T-helper 17 cell (primary cell): ENCODE measurements at places on chromosomes 6 and 20.
A peak's percentile ranks its signal among the peaks of the same experiment; 100 is the strongest.

DNA sequence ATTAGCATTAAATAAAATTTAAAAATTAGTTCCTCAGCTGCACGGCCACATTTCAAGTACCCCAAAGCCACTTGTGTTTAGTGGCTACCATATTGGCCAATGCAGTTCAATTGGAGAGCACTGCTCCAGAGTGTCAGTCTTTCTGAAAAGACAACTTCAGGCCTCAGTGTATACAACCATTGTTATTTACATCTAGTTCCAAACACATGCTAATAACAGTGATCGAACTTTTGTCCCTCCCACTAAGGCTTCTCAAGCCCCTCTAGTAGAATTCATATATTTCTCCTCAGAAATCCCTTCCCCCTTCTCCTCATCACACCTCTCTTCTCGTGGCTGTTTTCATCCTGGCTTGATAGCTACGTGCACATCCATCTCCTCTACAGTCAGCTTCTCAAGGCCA is 32.9 kb downstream of the HIVEP2 start:
- DNase-seq, result no peak

DNA sequence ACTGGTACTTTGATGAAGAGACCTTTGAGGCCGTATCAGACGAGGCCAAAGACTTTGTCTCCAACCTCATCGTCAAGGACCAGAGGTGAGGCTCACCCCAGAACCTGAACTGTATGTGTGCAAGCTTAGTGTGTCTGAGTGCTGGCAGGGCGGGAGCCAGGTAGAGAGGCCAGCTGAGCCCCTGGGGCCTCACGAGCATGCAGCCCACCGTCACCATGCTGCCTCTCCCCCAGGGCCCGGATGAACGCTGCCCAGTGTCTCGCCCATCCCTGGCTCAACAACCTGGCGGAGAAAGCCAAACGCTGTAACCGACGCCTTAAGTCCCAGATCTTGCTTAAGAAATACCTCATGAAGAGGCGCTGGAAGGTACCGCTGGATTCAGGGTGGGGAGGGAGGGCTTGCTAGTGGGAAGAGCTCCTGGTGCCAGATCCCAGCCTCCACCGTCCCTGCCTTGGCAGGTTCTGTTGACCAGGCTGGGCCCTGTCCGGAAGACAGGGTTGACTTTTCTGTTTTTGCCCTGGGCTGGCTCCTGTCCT is 12.7 kb downstream of the MYLK2 start:
- no peak for DNase-seq

- no peak for DNase-seq
Observed at GRCh38 chr6:148203970-148204369, 138.7 kb upstream of the SASH1 start.

DNA sequence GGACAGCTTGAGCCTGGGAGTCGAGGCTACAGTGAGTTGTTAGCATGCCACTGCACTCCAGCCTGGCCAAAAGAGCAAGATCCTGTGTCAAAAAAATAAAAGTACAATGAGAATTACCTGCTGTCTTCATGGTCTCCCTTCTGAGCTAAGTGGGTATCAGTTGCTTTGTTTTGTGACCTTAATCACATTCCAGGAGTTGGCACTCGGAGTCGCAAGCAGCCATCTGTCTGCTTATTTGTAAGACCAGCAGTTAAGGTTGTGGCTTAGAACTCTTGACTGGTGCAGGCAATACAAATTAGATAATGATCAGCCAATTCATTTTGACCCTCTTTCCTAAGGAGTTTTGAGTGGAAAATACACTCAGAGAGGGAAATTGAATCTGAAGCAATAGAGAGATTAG is 114.0 kb downstream of the MYO6 start:
- no peak for DNase-seq

GRCh38 chr6:13681305-13682061 is 30.2 kb downstream of the RANBP9 start:
- no peak for DNase-seq

- no peak for DNase-seq
Observed at GRCh38 chr6:92710048-92710447, 709.3 kb downstream of the EPHA7 start.

DNA sequence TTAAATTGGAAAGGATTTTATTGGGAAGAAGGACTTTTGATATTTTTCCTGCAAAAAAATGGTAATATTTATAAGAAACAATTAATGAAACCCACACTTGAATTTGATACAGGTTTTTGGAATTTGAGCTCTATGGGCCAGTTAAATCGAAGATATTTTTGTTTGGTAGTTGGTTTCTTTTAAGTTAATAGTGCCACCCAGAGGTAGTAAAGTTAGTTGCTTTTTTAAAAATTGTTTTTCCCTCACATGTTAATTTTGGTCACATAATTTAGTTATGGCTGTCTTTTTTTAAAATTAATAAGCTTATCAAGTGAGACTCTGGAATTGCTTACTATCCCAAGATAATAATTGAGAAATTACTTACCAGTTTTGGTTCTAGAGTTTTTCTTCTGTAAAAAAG is 7.1 kb downstream of the PRIM2 start:
- no peak for DNase-seq

DNA sequence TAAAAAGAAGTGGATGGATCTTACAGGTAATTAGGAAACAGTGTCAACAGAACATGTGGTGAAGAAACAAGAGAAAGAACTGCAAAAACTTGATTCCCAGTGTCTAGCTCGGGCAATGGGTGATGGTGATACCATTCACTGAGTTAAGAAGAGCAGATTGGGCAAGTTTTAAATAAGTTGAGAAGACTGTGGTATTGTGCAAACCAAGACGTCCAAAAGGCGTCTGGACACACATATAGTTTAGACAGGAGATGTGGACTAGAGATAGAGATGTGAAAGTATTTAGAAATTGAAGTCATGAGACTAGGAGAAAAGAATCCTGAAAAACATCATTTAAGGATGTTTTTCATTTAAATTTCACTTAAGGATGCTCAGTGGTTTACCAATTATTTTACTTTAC is 53.9 kb downstream of the CDK19 start:
- DNase-seq, result no peak

- DNase-seq, result peak; percentile 79
Observed at GRCh38 chr6:137823826-137824555, 43.1 kb upstream of the TNFAIP3 start.

- no peak for DNase-seq
Observed at GRCh38 chr6:166608774-166609173, 18.3 kb downstream of the RPS6KA2 start.

DNA sequence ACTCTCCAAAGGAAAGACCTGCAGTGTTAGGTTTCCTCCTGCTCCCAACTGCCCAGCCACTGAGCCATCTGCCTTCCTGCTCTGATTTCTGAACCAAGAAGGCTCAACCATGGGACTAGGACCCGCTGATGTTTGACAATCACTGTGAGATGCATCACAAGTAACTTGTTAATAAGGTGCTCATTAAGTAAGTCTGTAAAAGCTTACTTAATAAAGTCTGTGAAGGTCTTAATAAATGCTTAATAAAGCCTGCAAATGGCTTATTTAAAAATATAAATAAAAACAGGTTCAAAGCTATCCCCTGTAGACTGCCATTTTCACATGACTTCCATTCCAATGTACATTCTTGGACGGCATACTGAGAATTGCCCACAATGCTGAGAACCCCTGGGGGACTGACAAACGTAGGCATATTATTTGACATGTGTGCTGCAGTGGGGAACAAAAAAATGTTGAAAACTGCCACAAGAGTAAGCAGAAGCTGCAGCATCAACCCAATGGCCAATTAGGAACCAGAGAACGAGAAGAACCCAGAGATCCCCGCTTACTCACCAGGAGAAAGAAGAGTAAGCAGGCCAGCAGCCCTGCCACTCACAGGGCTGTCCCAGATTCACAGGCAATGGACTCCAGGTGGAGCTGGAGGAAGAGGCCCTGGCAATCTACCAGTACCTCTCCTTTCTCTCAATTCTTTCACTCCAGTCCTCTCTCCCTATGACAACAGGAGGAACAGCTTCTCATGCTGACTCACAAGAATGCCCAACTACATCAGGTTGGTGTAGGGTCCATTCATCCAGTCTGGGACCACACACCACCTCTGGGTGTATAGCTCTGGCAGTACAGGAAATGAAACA is 19.5 kb downstream of the KIF13A start:
- DNase-seq, result no peak

DNA sequence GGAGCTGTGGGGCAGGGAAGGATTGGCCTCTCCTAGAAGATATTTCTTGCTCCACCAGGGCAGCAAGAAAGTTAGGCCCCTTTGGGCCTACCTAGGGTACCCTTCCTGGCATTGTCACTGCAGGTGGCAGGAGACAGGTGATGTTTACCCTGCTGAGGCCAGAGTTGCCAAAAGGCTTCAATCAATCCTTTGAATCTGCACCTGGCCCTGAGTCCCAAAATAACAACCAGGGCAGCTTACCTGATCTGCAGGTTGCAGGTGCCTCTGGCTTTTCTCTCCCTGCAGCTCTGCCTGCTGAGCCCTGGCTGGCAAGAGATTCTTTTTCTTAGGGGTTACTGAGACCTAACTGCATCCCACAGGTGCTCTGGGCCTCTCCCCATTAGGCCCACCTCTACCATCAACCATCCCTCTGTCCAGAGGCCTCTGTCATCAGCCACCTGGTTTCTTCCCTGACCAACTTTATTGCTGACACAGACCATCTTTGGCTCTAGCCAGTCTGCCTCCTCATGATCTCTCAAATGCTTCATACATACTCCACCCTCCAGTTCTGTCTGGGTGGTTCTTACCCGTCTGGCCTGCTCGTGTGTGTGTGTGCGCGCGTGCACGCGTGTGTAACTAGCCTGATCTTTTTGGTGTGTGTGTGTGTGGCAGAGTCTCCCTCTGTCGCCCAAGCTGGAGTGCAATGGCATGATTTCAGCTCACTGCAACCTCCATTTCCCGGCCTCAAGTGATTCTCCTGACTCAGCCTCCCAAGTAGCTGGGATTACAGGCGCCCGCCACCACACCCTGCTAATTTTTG is 13.7 kb downstream of the BCL2L1 start:
- DNase-seq, result no peak

DNA sequence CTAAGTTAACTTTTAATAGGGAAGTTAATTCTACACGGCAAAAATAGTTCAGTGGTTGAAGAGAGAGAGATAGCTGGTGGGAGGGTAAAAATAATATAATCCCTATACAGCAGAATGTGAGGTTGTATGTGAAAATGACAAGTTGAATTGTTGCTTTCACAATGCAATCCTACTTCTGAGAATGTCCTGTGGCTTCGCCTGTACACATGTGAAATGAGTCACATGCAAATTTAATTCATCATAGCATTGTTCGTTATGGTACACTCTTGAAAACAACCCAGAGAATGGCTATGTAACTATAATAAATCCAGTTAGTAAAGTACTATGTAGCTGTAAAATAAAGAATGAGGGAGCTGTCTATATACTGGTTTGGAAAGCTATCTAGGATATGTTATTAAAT is 46.0 kb upstream of the HINT3 start:
- no peak for DNase-seq

- DNase-seq, result no peak
Observed at GRCh38 chr20:23117738-23118137, 31.6 kb upstream of the CD93 start.

DNA sequence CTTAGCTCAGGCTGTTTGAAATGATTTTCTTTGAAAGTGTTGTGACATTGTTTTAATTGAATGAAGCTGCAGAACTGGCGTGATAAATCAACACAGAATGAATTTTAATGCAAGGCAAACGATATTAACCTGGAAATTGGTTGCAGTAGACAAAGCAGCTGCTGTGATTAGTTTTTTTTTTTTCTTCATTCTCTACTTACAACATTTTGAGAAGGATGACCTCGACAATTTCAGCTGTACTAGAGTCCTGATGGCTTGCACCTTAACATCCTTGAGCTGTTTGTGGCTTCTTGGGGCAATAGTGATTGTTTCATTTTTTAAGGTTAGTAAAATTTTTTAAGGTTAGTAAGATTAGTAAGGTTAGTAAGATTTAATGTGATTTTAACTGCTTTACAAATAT is 54.2 kb downstream of the QKI start:
- no peak for DNase-seq

DNA sequence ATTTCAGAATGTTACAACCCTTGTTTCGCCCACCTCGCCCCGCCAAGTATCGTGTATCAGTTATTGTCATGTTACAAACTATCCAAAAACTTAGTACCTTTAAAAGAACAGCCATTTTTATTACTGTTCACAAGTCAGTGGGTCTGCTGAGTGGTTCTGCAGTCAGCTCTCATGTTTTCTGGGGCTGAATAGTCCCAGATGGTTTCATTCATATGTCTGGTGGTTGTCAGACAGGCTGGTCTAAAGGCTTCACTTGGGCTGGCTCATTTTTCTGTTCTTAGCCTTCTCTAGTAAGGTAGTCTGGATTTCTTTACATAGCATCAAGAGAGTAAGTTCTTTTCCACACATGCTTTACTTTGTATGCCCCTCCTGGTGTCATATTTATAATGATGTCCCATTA is 8.6 kb downstream of the ZNF292 start:
- no peak for DNase-seq

DNA sequence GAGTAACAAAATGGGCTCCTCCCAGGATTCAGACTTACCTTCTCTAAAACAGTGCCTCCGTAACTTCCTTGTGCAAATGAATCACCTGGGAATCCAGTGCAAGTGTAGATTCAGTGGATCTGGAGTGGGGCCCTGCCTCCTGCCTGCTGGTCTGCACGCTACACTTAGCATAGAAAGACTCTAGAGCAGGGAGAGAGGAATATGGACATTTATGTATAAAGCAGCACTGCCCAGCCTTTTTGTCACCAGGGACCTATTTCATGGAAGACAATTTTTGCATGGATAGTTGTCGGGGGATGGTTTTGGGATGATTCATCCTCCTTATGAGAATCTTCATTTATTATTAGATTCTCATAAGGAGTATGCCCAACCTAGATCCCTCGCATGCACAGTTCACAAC is 42.3 kb upstream of the L3MBTL3 start:
- DNase-seq, result no peak

- no peak for DNase-seq
Observed at GRCh38 chr6:101344885-101345284, 48.6 kb upstream of the GRIK2 start.

DNA sequence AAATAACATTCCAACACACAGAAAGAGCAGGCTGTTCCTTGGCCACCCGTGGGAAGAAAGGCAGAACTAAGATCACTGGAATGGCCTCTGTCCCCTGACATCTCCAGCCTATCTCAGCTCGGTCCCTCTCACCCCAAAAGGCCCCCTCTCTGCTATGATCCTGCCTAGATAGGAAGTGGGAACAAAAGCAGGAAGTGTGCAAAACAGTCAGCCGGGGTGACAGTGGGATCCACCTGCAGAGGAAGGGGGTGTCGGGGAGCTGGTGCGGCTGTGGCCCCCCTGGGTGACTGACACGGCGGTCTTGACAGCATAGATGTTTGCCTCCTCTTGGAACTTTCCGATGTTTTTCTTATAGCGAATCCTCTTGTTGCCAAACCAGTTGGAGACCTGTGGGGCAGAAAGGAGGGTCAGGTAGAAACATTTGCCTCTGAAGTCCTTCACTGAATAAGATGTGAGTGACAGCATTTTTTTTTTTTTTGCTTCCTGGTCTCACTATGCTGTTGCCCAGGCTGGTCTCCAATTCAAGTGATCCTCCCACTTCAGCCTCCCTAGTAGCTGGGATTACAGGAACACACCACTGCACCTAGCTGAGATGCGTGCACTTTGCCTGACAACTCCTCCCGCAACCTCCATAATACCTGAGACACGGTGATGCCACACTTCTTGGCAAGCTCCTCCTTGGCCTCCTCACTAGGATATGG is 2.8 kb downstream of the PBX2 start:
- no peak for DNase-seq

GRCh38 chr6:77136086-77136485 is 327.2 kb downstream of the HTR1B start:
- no peak for DNase-seq
